NCI-H1105 (cell line): ENCODE measurements at places on chromosomes 13 and 19.

DNA sequence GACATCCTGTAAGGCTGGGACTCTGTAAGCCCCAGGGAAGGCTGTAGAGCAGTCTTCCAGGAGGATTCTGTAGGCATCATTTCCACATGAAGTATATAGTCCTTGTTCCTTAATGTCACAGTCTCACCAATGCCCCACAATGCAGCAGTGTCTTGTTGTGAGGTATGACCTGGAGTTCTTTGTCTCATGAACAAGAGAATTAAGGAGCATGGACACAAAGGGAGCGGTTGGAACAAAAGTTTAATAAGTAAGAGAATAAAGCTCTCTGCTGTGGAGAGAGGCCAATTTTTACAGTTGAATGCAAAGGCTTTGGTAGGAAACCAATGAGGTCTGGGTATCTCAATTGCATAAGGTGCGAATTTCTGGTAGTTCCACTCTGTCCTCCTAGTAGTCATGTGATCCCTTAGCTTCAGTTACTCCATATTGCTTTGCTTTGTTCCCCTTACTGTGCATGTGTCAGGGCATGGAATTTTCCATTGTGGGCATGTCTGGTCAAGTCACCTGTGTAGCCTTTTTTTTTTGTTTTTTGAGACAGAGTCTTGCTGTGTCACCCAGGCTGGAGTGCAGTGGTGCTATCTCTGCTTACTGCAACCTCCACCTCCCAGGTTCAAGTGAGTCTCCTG, 124.3 kb upstream of the TMTC4 start:
- DNase-seq = no peak

DNA sequence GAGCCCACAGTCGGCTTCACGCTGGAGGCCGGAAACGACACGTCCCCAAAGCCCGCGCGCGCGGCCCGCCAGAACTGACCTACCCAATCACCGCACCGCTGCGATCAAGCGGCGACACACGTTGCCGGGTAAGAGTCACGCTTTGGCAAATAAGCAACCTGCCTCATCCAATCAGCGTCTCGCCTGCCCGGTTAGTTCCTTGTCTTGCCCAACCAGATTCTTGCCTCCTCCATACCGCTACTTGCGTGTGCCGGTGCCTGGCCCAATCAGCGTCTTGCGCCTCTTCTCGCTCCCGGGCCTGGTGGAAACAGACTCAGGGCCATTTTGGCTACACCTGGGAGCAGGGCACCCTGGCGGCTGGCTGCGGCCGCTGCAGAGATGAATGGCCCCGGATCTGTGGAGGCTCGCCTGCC, 11.6 kb upstream of the ZNF544 start:
- no peak for DNase-seq

GRCh38 chr19:39449116-39449797, 3.9 kb downstream of the SUPT5H start:
- DNase-seq = no peak

DNA sequence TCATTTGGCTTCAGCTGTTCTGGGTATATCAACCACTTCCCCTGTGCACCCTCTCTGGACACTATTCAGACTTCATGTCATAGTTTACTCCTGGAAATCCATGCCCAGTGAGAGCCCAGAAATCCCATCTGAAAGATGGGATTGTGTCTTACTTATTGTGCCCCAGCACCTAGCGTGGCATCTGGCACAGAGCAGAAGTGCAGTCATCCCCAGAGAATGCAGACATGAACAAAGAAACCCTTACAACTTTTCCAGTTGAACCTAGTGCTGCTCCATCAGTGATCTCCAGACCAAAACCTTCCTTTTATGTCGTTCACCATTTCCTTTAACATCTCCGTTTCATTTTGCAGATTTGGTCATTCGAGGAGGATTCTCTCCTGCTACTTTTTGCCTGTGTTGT, 60.6 kb downstream of the MBNL2 start:
- DNase-seq = no peak

GRCh38 chr13:50989476-50989875, 79.9 kb downstream of the RNASEH2B start:
- DNase-seq = no peak

- DNase-seq = no peak
These were observed 1.6 kb downstream of the GRIK5 start for GRCh38 chr19:42068361-42068755.

DNA sequence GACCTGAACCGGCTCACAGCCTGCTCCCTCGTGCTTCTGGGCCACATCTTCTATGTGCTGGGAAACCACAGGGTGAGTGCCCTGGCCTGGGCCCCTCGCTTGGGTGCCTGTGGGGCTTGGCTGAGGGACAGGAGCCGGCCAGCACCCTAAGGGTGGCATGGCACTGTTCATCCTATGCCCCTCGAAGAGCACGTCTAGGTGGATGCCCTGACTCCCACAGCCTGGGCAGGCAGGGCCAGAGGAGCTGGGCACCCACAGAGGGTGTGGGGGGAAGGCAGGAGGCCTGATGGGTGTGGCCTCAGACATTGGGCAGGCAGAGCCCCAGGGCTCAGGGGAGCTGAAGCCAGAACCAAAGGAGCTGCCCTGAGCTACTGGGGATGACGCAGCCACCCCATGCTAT, 28.7 kb downstream of the MAU2 start:
- no peak for DNase-seq
